ENCODE measurements at places on chromosomes 7 and 10.

- peak; percentile 66 for DNase-seq
These were observed 69.0 kb downstream of the ADD3 start for GRCh38 chr10:110076559-110077318.

DNA sequence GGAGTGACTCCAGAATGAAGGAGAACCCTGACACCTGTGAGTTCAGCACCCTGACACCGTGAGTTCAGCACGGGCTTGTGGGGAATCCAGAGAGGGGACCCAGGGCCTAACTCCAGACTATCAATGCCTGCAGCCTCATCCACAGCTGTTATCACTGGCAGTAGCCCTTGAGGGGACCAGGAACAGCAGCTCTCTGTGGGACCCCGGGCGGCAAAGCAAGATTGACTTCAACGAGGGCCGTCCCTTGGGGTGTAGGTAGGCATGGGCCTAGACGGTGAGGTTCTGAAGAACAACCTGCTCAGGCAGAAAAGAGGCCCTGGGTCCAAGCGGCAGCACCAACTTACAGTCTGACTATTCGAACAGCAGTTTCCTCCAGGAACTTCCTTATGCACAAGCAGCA lies 8.9 kb downstream of the GRID1 start:
- no peak for DNase-seq

GRCh38 chr7:112572669-112573301 lies 92.0 kb downstream of the LSMEM1 start:
- DNase-seq, result no peak

GRCh38 chr10:97633921-97634320 lies 621 bp upstream of the MORN4 start:
- peak; percentile 39 for DNase-seq

DNA sequence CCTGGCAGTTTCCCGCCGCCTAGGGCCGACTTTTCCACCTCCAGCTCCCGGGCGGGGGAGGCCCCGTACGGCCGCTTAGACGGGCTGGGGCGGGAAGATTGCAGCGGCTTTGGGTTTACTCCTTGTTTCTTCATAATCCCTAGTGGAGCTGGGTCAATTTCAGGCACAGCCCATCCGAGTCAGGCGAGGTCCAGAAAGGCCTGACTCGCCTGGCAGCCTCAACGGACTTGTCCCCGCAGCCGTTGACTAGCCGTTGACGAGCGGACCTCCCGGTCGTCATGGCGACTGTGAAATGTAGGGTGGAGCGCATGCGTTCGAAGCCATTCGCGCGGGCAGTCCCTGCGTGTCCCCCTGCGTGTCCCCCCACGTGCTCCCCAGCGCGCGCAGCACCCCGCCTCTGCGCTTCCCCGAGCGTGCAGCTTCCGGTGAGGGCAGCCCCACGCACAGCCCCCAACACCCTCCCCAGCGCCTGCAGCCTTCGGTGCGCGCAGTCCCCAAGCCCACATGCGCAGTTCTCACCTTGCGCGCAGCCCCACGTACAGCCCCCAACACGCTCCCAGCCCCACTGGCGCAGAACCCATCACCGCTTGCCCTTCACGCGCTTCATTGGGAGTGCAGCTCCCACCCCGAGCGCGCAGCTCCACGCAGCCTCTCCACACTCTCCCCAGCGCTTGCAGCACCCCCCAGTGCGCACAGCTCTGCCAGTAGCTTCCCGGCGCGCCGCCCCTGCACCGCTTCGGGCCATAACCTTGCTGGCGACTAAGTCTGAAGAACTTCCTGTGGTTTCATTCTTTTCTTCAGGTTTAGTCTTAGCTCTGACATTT lies 67.8 kb downstream of the TBX20 start:
- DNase-seq, result peak; percentile 2

Data from activated CD4-positive, alpha-beta T cell treated with anti-CD3 and anti-CD28 coated beads, Interleukin-2, Interleukin-4, amounts not matched to agents 100 ng/mL and 50 ng/mL, durations not matched to agents 16 hours and 8 hours (primary cell).